ENCODE measurements at places on chromosomes 1 and 21. TPM values are rescaled to one million over a fixed set of nuclear protein-coding genes. Genes with fewer than 3 reads are reported as not detected.

CDK18 gene
- total RNA-seq = 3.7 TPM

LORICRIN gene
- total RNA-seq = not detected

PRELP gene
- 1.0 TPM for total RNA-seq

PLEKHN1 gene
- not detected for total RNA-seq

GREM2 gene
- 2.6 TPM for total RNA-seq

CLCA4 gene
- not detected for total RNA-seq

PITHD1 gene
- total RNA-seq = 53.2 TPM
